T-helper 1 cell (primary cell): ENCODE measurements at places on chromosomes 2 and 18.

GRCh38 chr2:178679891-178680290 is 127.3 kb downstream of the TTN start:
- DNase-seq: no peak

- DNase-seq: no peak
Measured at GRCh38 chr2:47336259-47337238, 66.4 kb upstream of the MSH2 start.

GRCh38 chr2:8364668-8365067 is 317.2 kb upstream of the ID2 start:
- no peak for DNase-seq

- DNase-seq: no peak
Measured at GRCh38 chr2:158969162-158969714, 798 bp downstream of the TANC1 start.

DNA sequence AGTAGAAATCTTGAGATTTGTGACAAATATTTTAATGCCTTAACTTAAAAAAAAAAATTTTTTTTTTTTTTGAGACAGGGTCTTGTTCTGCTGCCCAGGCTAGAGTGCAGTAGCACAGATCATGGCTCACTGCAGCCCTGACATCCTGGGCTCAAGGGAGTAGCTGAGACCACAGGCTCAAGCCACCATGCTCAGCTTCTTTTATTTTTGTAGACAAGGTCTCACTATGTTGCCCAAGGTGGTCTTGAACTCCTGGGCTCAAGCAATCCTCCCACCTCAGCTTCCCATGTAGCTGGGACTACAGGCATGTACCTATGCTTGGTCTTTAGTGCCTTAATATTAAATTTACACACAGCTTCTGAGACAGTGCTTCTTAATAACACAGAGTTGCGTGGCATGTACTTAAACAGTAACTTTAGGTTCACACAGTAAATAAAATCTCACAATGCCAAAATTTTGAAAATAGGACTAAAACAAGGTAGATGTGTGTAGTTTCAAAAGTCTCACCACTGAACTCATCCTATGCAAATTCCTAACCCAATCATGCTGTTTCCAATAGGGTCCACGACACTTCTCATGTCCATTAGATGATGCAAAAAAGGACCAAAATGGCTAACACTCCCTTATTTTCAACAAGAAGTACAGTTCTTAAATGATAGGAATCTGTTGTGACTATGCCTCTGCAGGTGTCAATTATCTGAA is 4.1 kb downstream of the HSPD1 start:
- no peak for DNase-seq
